ENCODE measurements at places on chromosomes 1 and 21. TPM values are rescaled to one million over a fixed set of nuclear protein-coding genes. Genes with fewer than 3 reads are reported as not detected.

DNA sequence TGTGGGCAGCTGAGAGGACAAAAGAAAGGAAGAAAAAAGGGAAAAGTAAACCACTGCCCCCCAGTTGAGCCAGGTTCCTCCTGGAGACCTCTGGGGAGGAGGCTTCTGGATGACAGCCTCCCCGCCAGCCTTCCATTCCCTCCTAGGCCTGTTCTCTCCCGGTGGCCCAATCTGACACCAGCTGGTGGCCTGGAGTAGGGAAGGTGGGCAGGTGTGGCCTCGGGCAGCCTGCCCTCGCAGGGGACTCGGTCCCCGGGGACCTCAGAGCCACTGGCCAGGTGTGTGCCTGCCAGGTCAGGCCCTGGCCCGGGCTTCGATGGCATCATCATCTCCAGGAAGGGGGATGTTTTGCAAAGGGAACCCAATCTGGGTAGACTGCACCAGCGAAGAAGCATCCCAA is 159.0 kb downstream of the CASZ1 start:
- H3K4me3 ChIP-seq: peak overlapping the region; percentile 35
- H3K4me1 ChIP-seq: peaks cover 1% of the 10 kb centered on the region
- H3K27ac ChIP-seq: peak overlapping the region; percentile 75
- DNase-seq: no peak

DNA sequence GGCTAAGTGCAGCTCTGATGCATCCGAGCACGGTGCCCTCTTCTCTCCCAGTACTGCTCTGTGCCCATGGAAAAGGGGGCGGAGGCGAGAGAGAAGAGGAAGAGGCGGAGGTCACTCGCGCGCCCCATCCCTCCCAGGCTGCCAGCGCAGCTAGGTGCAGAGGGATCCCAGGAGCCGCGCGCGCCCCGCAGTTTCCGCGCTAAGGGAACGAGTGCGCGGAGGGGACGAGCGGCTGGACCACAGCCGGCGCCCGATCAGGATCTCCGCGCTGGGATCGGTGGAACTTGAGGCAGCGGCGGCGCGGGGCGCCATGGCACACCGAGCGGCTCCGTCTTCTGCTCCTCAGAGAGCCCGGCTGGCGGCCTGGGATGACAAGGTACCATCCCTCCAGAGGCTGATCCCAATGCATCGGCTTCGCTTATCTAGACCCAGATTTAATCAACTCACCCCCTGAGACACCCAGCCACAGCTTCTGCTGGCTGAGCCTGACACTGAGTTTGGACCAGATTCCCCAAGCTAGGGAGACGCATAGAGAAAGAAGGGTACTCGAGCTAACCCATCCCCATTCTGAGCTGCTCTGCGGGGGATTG is at the start of gene PTGFR:
PTGFR (plus strand) TSS at position 114 of the 590 bp plus-strand sequence. CDS start 1,770 bp downstream, outside the sequence.
- H3K27me3 ChIP-seq: peaks cover 44% of the 10 kb centered on the region
- H3K4me1 ChIP-seq: peaks cover 6% of the 10 kb centered on the region
- H3K4me3 ChIP-seq: peak within 1 kb of the TSS; percentile 16
- no peaks in the 10 kb centered on the region for H3K36me3 ChIP-seq

DNA sequence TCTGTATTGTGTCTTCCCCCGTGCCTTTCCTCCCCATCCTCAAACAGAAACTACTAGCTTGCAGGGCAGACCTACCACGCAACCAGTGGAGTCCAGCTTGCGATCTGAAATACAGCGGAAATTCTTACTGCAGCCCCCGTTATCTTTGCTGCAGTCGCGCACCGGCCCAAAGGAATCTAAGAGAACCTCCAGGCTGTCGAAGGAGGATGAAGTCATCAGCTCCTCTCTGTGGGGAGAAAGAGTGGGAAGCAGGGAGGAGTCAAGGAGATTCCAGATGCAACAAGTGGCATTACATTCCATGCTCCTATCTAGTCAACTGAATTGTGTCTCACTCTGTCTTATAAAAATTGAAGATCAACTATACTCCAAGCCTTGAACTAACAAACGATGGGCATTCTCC is 206.9 kb downstream of the ASTN1 start:
- no peak for DNase-seq
- H3K4me3 ChIP-seq: no peak overlapping the region
- no peaks in the 10 kb centered on the region for H3K36me3 ChIP-seq

DNA sequence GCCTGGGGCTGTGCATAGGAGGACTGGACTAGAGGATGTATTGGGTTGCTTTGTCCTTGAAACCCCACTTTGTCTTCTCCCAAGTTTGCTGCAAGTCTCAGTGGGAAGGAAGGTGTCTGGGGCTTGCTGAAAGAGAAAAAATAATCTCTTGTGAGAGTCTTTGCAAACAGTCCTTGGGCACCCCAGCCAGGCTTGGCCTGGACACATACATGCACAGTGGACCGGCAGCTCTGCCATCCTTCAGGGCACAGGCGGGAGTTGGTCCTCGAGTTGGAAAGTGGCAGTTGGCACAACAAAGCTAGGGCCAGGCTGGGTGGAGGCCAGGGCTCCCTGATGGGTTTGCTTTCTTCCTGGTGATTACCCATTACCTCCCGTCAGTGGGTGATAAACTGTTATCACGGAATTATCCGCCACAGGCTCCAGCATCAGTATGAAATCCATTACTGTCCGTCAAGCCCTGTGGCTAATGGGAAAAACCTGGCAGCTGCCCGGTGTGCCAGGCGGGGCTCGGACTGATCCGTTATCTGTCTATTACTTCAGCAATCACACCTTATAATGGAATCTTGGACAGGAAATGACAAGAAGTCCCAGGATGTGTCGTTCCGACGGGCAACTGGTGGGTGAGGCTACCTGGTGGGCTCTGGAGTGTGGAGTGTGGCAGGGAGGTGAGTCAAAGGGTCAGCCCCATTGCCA is 265.7 kb downstream of the GRIK3 start:
- no peaks in the 10 kb centered on the region for H3K36me3 ChIP-seq
- no peaks in the 10 kb centered on the region for H3K4me1 ChIP-seq
- peaks cover 10% of the 10 kb centered on the region for H3K27me3 ChIP-seq
- H3K27ac ChIP-seq: no peak overlapping the region

DNA sequence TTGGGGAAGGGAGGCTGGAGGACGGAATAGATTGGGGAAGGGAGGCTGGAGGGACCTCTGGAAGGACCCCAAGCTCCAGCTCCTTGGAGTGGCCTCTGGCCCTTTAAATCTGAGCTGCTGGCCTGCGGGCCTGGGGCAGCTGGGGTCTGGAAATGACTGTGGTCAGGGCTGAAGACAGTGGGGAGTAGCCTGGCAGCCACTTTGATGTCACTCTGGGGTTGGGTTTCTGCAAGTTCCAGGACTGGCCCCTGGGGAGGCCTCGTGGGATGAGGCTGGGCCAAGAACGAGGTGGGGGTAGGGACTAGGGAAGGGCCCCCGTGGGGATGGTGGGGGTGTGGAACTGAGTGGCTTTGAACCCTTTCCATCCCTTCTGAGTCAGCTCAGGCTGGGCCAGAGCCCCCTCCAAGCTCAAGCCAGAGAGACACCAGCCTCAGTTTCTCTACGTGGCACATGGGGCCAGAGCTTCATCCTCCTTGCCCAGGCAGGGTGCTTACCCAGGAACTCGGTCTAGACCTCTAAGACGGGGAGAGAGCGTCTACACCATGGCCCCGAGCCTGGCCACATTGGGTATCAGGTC is 59.7 kb downstream of the ALPL start:
- H3K4me1 ChIP-seq: no peaks in the 10 kb centered on the region
- H3K27me3 ChIP-seq: no peaks in the 10 kb centered on the region
- no peaks in the 10 kb centered on the region for H3K36me3 ChIP-seq
- no peak overlapping the region for H3K4me3 ChIP-seq
- no peak overlapping the region for H3K27ac ChIP-seq

GRCh38 chr1:234851450-234852438 is 241.8 kb upstream of the IRF2BP2 start:
- no peaks in the 10 kb centered on the region for H3K36me3 ChIP-seq
- H3K27me3 ChIP-seq: no peaks in the 10 kb centered on the region
- peaks cover 15% of the 10 kb centered on the region for H3K4me1 ChIP-seq
- DNase-seq: no peak
- no peak overlapping the region for H3K4me3 ChIP-seq

DNA sequence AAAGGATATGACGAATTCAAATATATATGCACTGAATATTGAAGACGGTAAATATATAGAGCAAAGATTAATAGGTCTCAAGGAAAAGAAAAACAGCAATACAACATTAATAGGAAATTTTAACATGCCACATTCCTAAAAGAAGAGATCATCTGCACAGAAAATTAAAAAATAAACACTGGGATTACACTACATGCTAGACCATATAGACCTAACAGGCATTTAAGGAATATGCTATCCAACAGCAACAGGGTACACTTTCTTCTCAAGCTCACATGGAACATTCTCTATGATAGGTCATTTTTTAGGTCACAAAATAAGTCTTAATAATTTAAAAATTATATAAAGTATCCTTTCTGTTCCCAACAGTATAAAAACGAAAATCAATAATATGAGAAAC is 1038.3 kb downstream of the KCNT2 start:
- H3K27me3 ChIP-seq: no peaks in the 10 kb centered on the region
- no peak overlapping the region for H3K27ac ChIP-seq
- no peak overlapping the region for H3K4me3 ChIP-seq
- no peak for DNase-seq

GRCh38 chr1:150362721-150363425 is 1.1 kb upstream of the RPRD2 start:
- no peak for DNase-seq
- peaks cover 15% of the 10 kb centered on the region for H3K4me1 ChIP-seq
- peak overlapping the region; percentile 99 for H3K4me3 ChIP-seq
- H3K27me3 ChIP-seq: no peaks in the 10 kb centered on the region
- H3K36me3 ChIP-seq: peaks cover 2% of the 10 kb centered on the region
- H3K27ac ChIP-seq: peak overlapping the region; percentile 99

- peaks cover 79% of the 10 kb centered on the region for H3K4me1 ChIP-seq
- no peaks in the 10 kb centered on the region for H3K27me3 ChIP-seq
- no peak overlapping the region for H3K27ac ChIP-seq
These were observed 61.8 kb downstream of the MACF1 start for GRCh38 chr1:39266269-39266668.

DNA sequence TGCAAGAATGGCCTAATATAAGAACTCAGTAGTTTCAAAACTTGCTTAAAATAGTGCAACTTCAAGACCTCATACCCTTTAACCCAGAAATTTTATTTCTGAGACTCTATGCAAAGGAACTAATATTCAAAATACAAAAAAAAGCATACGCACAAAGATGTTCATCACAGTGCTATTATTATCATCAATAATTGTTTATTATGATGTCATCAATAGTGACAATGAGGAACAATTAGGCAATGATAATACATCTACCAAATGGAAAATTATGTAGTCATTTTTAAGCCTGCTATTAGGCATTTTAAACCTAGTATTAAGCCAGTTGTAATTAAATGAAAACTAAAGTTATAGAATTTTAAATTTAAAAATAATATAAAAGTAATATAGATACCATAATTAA is 3.3 kb downstream of the TTLL7 start:
- H3K36me3 ChIP-seq: no peaks in the 10 kb centered on the region
- H3K27me3 ChIP-seq: peaks cover 42% of the 10 kb centered on the region
- no peak overlapping the region for H3K4me3 ChIP-seq
- DNase-seq: no peak
- peaks cover 18% of the 10 kb centered on the region for H3K4me1 ChIP-seq
- no peak overlapping the region for H3K27ac ChIP-seq

GRCh38 chr21:15671188-15671587 is 58.6 kb upstream of the USP25 start:
- no peaks in the 10 kb centered on the region for H3K36me3 ChIP-seq
- H3K27ac ChIP-seq: no peak overlapping the region
- H3K4me1 ChIP-seq: no peaks in the 10 kb centered on the region
- no peaks in the 10 kb centered on the region for H3K27me3 ChIP-seq
- no peak for DNase-seq

DNA sequence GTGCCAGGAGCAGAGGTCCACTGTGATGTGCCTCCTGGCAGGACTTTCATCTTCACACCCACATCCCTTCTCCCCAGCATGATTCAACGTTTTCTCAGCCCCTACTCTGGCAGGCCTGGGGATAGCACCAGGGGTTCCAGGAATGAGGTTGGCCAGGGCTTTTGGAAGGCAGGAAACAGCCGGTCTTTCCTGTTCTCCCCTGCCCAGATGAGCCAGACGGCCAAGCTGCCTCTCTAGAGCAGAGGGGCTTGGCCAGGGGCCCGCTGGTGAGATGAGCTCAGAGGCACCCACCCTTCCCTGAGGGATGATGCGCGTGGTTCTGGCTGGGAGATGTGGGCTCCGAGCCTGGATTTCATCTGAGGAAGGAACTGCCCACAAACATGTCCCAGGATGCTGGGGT is 4.3 kb upstream of the MFAP2 start:
- peaks cover 15% of the 10 kb centered on the region for H3K27me3 ChIP-seq
- H3K4me3 ChIP-seq: no peak overlapping the region
- peaks cover 37% of the 10 kb centered on the region for H3K36me3 ChIP-seq
- H3K27ac ChIP-seq: no peak overlapping the region
- no peak for DNase-seq

GRCh38 chr1:155124503-155125463 is 2.9 kb upstream of the EFNA1 start:
- H3K4me1 ChIP-seq: peaks cover 31% of the 10 kb centered on the region
- no peaks in the 10 kb centered on the region for H3K36me3 ChIP-seq
- H3K4me3 ChIP-seq: no peak overlapping the region
- no peak for DNase-seq

DNA sequence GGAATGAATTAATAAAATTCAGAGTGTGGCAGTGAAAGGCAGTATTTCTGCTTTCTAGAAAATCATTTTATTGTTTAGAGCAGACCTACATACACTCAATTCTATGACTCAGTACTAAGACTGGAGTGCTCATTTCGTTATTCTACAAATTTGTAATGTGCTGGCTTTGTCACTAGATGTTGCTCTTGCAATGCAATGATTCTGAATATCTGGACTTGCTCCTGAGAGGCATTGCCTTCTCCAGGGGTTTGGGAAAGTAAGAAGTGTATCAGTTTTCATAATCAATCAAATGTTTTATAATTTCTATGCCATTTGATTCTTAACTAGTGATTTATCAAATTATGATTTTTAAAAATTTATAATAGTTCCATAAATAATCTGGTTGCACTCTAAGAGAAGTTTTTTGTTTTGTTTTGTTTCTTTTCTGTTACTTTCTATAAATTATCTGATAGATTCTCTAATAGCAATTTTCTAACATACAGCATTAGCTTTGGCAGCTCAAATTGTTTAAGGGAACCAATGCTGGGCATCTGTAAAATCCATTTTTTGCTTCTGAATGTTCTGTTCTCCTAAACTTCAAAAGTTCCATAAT is 280.5 kb upstream of the SGIP1 start:
- H3K27me3 ChIP-seq: no peaks in the 10 kb centered on the region
- H3K4me1 ChIP-seq: peaks cover 8% of the 10 kb centered on the region
- H3K27ac ChIP-seq: no peak overlapping the region
- DNase-seq: peak; percentile 6

DNA sequence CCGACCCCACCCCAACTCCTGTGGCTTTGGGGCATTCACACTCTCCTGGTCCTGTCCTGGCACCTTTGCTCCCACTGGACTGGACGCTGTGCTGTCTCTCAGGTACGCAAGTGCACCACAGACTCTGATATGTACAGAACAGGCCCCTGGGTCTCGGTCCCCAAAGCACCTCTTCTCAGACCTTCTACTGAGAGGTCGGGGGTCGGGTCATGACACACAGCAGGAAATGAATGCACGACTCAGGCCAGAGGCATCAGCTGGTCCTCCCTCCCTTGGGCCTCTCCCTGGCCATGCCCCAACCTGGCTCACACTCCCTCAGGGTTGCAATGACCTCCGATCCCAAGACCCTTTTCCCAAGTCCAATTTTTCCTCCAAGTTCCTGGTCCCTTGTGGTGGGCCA is 1.8 kb upstream of the KRTAP10-12 start:
- no peak overlapping the region for H3K27ac ChIP-seq
- no peak for DNase-seq
- peaks cover 22% of the 10 kb centered on the region for H3K27me3 ChIP-seq
- H3K4me3 ChIP-seq: no peak overlapping the region
- peaks cover 26% of the 10 kb centered on the region for H3K4me1 ChIP-seq
- peaks cover 2% of the 10 kb centered on the region for H3K36me3 ChIP-seq

IL23R gene
- not detected for total RNA-seq

NUP210L gene
- total RNA-seq: 0.22 TPM

KRTAP20-3 gene
- not detected for total RNA-seq

S100A7 gene
- not detected for total RNA-seq

PAQR6 gene
- 2.8 TPM for total RNA-seq

CELA2A gene
- not detected for total RNA-seq

MRAP gene
- not detected for total RNA-seq

ARHGAP30 gene
- 220 TPM for total RNA-seq

Data from naive thymus-derived CD8-positive, alpha-beta T cell (primary cell).